CD4-positive, alpha-beta T cell treated with Interleukin-2 at 100 ng/mL for 4 hours (primary cell): ENCODE measurements at places on chromosomes 7 and 10.
A peak's percentile ranks its signal among the peaks of the same experiment; 100 is the strongest.

DNA sequence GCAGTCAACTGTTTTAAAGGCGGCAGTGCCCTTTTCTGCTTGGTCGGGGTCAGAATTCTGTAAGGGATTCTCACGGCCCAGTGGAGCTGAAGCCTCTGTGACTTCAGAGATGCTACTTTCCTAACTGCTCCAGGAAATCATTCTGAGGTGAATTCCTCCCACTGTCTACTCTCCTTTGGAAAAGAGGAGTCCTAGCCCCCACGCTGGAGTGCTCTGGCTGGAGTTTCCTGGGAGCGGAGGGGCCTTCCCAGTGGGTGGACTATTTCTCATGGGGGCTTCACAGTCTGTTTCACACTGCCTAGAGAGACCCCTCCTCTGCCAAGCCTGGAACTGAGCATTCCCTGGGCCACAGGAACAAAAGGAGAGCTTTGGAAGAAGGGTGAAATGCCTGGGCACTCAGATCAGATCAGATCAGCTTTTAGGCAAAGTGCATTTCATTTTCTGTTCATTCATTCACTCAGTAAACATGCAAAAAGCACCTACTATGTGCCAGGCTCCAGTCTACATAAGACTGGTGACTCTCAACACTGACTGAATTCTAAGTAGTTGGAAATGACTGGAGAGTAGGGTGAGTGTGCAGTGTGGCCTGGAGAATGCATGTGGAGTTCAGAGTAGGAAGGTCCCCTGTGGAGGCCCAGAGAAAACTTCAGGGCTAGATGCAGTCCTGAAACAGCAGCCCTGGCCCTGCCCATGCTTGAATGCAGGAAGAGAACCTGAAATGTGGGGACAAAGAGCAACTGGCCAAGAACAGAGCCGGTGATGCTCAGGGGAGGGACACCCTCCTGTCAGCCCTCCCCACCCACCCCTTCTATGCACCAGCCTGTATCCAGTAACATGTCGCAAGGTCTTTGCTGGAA lies 12.2 kb downstream of the ZNF488 start:
- DNase-seq = no peak

DNA sequence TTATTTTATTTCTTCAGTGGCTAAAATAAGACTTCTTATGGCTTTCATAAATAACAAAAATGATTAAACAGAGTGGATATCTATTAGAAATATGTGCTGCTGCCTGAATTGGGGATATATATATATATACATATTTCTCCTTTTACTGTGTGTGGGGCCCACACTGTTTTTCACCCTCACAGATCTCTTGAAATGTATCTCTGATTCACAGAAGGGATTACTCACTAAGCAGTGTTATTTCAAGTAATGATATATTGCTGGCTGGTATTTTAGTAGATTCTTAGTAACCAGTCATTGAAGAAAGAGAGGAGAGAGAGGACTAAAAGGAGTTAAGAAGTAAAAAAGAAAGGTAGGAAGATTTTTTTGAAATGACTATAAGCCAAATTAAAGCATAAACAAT lies 308.6 kb upstream of the NRP1 start:
- no peak for DNase-seq

DNA sequence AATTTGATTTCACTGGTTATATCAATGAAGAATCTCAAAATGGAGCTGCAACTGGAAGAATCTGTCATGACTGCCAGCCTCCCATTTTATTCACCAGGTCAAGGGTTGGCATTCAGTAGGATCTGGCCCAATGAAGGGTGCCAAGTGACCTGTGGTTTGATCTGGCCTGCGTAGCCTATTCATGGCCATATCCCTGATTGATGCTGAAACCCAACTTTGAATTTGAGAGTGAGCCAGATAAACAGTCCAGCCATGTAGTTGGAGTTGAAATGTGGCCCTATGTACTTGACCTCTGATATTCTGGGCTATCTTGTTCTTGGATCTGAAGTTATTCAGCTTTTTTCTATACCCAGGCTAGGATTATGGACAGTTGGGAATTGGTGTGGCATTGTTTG lies 1.5 kb downstream of the MKLN1 start:
- no peak for DNase-seq

- no peak for DNase-seq
Observed at GRCh38 chr7:114502454-114503254, 88.0 kb downstream of the FOXP2 start.

DNA sequence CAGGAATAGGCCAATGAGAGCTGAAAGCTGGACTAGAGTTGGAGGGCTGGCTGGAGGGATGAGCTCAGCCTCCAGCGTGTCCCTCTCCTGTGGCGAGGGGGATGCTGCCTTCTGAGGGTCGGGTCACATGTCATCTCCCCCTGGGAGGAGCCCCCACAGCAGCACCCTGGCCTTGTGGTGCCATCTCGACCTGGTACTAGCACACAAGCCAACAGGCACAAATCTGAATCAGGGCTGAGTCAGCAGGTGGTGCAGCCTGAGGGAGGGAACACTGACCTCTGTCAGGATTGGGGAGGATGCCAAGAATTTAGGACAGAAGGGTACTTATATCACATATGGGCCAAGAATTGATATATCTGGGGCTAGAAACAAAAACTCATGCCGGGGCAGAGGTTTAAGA lies 280.4 kb downstream of the CELF2 start:
- no peak for DNase-seq

DNA sequence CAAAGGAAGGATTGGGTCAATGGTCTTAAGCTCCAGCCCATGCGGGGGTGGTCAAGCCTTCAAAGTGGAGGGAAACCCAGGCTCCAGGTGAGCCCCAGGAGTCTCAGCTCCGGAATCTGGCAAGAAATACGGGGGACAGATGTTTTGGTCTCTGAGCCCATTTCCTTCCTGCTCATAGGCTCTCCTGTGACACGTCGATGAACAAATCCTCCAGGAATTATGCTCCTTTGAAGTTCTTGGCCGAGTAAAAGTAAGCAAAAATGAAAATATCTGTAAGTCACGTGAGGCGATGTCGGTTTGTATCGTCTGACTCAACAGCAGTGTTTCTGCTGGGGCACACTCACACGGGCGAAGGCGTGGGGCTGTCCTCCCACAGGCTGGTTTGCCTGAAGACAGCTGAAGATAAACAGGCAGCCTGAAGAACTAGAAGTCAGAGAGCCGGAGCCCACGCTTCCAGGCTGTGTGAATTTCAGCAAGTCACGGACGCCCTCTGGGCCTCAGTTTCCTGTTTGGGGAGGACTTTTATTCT lies 52.6 kb upstream of the SMNDC1 start:
- DNase-seq = peak; percentile 74

DNA sequence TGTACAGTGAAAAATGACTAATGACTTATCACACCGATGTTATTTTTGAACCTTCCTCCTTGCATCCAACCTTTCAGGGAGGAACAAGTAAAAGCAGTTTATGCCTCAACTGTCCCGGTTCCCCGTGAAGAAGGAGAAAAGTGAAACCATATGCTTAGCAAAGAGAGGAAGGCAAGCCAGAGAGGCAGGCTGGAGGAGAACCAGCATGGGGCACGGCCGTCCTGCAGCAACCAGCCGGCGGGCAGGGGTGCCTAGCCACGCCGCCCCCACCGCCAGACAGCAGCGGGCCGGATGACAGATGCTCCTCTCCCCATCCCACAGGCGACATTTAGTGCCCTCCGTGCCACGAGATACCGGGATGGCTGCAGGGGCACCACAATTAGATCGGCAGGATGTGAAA lies 421.4 kb upstream of the MGMT start:
- DNase-seq = no peak

DNA sequence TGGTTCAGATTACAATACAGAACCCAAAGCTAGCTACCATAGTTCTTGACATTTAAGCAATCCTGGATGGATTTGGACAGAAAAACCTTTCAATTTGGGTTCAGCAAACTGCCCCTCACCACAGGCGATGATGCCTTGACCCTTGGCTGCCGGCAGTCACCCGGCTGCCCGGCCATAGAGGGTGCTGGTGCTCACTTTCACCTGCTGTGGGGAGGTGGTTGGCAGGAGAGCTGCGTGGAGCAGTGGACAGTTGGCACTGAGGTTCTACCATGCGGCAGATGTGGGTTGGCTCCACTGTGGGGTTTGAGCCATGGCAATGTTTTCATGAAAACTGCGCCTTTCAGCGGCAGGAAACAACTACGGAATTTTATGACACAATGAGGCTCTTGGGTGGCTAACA lies 99.5 kb downstream of the DYNC1I1 start:
- no peak for DNase-seq

DNA sequence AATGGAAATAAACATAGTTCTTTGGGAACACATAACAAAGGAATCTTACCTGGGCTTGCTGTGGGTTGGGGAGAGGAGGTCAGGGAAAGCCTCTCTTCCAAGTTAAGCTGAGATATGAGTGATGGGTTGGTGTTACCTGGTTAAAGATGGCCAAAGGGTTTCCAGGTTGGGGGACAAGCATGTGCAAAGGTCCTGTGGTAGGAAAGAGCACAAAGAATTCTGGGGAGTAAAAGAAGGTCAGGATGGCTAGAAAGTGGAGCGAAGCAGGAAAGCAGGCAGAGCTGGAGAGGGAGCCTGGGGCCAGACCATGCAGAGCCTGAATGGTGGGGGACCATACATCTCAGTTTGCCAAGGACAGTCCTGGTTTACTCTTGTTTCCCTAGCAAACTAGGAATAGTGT lies 133.2 kb downstream of the CFAP58 start:
- no peak for DNase-seq

DNA sequence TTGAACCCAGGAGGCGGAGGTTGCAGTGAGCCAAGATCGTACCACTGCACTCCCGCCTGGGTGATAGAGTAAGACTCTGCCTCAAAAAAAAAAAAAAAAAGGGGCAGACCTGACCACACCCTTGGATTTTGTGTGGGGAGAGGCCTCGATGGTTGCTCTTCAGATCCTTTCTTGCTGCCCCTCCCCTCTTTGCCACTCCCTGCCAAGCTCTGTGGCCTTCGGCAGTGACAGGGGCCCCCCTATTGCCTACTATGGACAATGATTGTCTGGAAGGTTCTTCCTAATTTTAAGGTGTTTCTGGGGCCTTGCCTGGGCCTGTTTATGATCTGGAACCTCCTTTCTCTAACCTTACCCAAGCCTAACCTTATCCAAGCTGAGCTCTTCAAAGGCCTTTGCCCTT lies 795 bp downstream of the PRF1 start:
- DNase-seq = no peak

- DNase-seq = no peak
Observed at GRCh38 chr7:30831936-30832335, 60.7 kb downstream of the MINDY4 start.

DNA sequence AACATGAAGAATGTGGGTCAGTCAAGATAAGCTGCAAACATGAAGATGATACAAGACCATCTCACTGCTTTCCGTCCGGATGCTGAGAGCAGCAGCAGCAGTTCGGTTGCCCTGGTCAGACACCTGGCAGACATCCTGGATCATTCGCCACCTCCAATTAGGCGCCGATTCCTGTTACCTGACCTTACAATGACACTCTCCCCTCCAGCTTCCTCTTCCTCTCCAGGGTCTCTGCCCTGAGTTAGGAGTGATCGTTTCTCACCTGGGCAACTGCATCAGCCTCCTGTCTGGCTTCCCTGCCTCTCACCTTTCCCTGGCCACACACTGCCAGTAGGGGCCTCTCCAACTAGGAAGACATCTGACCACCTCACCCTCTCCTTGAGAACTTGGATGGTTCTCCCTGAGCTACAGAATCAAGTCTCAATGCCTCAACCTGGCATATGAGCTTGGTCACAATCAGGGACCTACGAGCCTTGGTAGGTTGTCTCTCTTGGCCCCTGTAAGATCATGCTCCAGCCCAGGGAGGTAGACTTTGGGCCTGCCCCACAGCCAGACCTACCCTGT lies 31.4 kb upstream of the ENO4 start:
- DNase-seq = no peak

DNA sequence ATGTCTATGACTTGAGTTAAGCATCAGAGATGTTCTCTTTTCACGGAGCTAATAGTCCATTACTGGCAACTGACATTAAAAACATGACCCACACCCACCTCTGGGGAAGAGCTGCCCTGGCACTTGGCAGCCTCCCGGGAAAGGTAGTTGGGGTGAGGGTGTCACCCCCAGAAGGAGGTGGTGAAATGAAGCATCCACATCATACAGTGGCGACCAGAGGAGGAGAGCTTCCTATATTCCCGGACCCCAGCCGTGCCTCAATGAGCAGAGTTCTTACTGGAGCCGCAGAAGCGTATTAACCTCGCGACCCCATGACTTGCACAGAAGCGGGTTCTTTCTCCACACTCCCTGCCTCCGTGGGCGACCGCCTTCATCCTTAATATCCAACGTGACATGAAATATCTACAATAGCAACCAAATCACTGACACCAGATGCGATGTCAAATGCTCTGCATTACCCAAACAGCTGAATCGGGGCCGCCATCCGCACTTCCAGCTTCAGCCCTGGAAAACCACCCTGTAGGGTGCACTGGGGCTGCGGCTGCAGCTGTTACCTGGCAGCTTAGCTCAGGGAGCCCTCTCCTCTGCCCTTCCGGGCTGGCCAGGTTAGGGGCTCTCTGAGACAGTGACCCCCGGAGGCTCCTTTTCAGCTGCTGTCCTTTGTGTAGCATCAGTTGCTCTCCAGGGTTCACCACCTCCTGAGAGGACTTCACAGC lies 103.1 kb upstream of the PARD3 start:
- DNase-seq = no peak

DNA sequence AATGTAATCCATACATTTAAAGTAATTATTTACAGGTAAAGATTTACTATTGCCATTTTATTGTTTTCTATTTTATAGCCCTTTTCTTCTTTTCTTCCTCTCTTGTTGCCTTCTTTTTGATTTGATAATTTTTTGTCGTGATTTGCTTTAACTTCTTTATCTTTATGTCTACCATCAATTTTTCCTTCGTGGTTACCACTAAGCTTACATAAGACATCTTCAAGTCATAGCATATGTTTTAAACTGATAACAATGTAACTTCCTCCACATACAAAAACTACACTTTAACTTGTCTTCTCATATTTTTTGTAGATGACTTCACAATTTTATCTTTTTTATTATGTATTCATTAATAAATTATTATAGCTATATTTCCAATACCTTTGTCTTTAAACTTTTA lies 316.6 kb downstream of the PLXDC2 start:
- DNase-seq = no peak

DNA sequence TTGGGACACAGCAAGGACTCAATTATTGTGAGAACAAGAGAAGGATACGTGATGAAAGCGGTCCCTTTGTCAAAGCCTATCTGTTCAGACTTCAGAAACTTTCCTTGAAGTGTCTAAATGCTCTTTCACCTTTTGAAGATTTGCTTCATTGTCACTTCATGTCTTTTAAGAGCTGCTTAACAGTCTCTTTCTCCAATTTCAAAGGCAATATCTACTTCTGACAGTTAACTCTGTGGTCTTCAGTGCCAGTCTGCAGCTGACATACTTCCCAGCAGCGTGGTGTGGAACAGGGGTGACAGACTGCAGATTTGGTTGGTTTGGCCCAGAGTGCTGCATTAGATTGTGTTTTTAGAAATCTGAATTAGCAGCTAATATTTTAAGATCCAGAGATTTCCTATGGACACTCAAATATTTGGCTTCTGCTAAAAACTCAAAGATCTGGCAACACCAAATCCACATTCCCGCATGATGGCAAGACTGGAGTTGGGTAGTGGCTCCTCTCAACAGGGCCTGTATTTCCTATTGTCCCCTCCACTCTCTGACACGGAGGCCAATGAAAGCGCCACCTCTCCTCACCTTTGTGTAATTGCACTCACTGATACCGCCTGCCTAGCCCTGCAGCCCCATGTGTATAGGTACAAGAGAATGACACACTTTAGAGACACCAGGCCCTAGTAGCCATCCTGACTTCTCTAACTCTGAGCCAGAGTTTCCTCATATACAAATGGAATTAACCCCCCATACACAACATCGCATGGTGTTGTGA lies 11.5 kb downstream of the SCRN1 start:
- no peak for DNase-seq

GRCh38 chr10:12419262-12419847 lies 70.0 kb downstream of the CAMK1D start:
- DNase-seq = peak; percentile 81

GRCh38 chr10:103884681-103885139 lies 29.3 kb upstream of the SH3PXD2A start:
- DNase-seq = peak; percentile 24
